Vagina (tissue), 2 donors: ENCODE measurements at places on chromosomes 4 and X. TPM values are rescaled to one million over a fixed set of nuclear protein-coding genes. Genes with fewer than 3 reads are reported as not detected.
A peak's percentile ranks its signal among the peaks of the same experiment; 100 is the strongest.

- H3K4me1 ChIP-seq: no peaks in the 10 kb centered on the region
- DNase-seq: no peak
- H3K27me3 ChIP-seq: no peaks in the 10 kb centered on the region
- H3K4me3 ChIP-seq: no peak overlapping the region
Observed at GRCh38 chrX:52852110-52852860, 15.6 kb downstream of the XAGE3 start.

GRCh38 chr4:37245391-37245954 lies 930 bp downstream of the NWD2 start:
- no peaks in the 10 kb centered on the region for H3K27me3 ChIP-seq
- peak overlapping the region; percentile 18 for H3K4me3 ChIP-seq
- peaks cover 6% of the 10 kb centered on the region for H3K4me1 ChIP-seq
- H3K36me3 ChIP-seq: no peaks in the 10 kb centered on the region
- no peak overlapping the region for H3K27ac ChIP-seq

The RNF128 gene
- 5.6 TPM for total RNA-seq

GRCh38 chr4:81492606-81493230 lies 21.0 kb upstream of the RASGEF1B start:
- no peak for DNase-seq
- no peaks in the 10 kb centered on the region for H3K4me1 ChIP-seq
- H3K27ac ChIP-seq: no peak overlapping the region
- H3K4me3 ChIP-seq: no peak overlapping the region

GRCh38 chrX:25537699-25538098 lies 521.9 kb upstream of the ARX start:
- no peak overlapping the region for H3K27ac ChIP-seq
- H3K27me3 ChIP-seq: no peaks in the 10 kb centered on the region
- H3K4me3 ChIP-seq: no peak overlapping the region
- H3K36me3 ChIP-seq: no peaks in the 10 kb centered on the region
- no peaks in the 10 kb centered on the region for H3K4me1 ChIP-seq
- DNase-seq: no peak
